ENCODE measurements at places on chromosomes 3 and 15. TPM values are rescaled to one million over a fixed set of nuclear protein-coding genes. Genes with fewer than 3 reads are reported as not detected.

GRCh38 chr3:142272200-142272891 is 47.0 kb upstream of the GK5 start:
- DNase-seq = no peak

- DNase-seq = no peak
Measured at GRCh38 chr3:58383904-58384303, 49.7 kb downstream of the PDHB start.

The SLC27A2 gene
- total RNA-seq = 56.0 TPM

The LMAN1L gene
- total RNA-seq = not detected

DNA sequence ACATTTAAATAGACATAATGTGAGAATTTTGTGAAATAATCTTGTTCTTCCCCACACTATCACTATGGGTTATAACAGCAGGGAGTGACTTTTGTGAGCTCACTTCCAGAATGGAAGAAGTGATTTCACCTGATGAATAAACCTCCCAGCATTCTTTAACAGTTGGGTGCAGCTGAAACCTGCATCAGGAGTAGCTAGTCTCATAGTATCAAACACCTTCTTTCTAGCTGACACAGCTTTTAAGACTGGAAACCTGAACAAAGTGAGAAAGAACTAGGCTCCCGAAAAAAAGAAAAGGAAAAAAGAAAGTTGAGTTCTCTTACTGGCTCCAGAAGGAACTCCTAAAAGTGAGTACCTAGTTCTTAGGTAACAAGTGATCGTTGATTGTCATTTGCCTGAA is 61.1 kb upstream of the UNC13C start:
- no peak for DNase-seq

- peak; percentile 21 for DNase-seq
Measured at GRCh38 chr15:37134244-37134643, 33.9 kb upstream of the MEIS2 start.

DNA sequence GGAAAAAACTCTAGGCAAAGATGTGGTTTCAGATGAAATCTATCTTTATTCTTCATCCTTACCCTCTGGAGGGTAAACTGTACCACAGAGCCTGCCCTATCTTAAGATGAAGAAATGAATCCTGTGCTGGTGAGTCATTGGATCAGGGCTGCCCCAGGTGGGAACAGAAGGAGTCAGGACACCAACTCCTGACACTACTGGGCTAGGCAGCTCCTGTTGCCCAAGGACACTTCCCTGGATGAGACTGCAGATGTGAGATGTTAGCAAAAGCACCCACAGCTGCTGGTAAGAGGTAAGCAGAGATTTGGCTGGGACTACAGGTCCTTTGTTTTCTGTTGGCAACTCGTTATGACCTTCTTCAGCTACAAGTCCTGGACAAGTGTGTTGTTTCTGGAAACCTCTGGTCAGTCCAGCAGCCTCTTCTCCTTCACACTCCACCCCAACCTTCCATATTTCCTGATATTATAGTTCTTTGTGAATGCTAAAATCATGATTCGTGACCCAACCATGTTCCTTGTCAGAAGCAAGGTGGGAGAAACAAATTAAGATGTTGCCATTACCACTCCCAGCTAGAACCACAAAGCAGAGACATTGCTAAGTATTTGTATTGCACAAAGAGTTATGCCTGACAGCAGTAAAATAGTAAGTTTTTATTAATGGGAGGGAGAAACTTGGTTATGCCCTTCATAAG is 104.2 kb upstream of the TGFBR2 start:
- DNase-seq = no peak

GRCh38 chr3:45664578-45664977 is 24.6 kb upstream of the SACM1L start:
- DNase-seq = no peak

The XCR1 gene
- total RNA-seq = not detected

DNA sequence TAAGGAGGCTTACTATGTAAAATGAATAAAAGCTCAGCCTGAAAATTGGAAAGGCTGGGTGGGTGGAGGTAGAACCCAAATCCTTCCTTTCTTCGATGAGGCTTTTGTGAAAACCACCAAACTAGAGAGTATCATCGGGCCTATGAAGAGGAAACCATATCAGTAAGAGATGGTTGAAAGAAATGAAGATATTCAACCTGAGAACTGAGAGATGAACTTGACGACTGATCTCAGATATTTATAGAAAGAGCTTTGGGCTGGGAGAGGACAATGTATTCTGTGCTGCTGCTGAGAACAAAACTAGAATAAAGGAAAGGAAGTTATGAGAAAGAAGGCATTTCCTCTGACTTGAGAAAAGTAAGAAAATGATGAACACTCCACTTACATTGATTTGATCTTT is 236.6 kb downstream of the KCNH8 start:
- DNase-seq = no peak

DNA sequence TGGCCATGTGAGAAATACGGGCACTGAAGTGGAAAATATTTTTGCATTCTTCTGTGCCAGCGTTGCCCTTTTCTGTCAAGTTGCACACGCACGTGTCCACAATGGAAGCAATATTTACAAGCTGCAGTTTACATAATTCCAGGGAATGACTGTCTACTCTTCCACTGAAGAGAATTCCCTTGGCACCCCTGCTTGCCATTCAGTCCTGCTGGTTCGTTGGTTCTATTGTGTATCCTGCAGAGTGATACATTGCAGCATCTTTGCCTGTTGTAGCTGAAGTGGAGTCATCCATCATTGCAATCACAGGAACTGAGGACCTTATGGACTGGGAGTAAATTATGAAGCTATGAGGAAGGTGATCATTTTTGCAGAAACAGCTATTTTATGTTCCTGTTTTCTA is 759.4 kb downstream of the ROBO2 start:
- no peak for DNase-seq

- DNase-seq = no peak
Measured at GRCh38 chr15:48049736-48050135, 71.1 kb upstream of the SLC24A5 start.

- no peak for DNase-seq
Measured at GRCh38 chr3:131075632-131076328, 49.1 kb downstream of the NEK11 start.

- DNase-seq = no peak
Measured at GRCh38 chr3:120033596-120033995, 60.7 kb downstream of the GSK3B start.

The ARPIN gene
- 4.7 TPM for total RNA-seq

All from HT-29 (cell line).